ENCODE measurements at places on chromosomes 3 and 15.

DNA sequence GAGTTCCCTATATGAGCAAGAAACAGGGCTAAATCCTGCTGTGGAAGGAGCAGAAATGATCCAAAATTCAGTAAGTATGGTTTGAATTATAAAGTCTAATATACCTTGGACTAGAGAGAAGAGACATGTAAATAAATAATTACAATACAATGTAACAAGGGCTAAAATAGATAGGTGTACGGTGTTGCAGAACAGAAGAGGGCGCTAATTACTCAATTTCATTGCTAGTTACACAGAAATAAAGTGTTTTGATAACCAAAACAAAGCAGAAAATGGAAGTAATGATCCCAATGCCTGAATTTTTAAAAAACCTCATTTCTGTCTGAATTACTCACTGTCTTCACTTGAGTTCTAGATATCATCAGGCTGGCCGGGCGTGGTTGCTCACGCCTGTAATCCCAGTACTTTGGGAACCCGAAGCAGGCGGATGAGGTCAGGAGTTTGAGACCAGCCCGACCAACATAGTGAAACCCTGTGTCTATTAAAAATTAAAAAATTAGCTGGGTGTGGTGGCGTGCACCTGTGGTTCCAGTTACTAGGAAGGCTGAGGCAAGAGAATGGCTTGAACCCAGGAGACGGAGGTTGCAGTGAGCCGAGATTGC is 8.3 kb upstream of the PLCH1 start:
- no peak for DNase-seq

DNA sequence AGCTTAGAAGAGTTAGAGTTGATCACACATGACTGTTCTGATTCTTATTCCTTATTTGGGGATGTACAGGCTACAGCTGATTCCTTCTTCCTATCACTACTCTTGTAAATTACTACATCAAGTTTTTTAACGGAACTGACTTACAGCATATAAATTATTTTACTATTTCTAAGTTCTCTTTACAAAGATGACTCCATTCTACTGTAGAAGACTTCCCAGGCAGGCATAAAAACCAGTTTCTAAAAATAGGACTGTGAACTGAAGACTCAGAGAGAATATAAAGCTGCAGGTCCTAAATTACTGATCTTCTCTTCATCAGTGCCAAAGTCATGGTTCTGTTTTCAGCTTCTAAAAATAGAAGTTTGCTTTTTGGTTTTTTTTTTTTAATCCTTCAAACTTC is 38.9 kb downstream of the ANO10 start:
- DNase-seq: no peak

- DNase-seq: no peak
These were observed 10.3 kb upstream of the ZMAT3 start for GRCh38 chr3:179081885-179082284.

DNA sequence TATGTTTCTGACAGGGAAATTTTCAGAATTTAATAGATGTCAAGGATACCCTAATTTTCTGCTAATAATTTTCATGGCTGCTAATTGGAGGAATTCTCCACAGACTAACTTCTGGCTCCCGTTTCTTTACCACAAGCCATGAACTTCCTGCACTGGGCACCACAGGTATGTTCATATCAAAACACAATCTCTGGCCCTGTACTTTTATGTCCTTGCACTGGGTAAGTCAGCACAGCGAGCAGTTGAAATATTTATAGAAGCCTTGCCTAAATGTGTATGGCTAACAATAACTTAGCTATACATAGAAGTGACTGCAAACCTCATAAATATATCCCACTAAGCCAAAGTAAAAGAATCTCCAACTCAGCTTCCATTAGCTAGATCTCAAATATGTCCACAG is 246.9 kb downstream of the ZIC1 start:
- DNase-seq: no peak

DNA sequence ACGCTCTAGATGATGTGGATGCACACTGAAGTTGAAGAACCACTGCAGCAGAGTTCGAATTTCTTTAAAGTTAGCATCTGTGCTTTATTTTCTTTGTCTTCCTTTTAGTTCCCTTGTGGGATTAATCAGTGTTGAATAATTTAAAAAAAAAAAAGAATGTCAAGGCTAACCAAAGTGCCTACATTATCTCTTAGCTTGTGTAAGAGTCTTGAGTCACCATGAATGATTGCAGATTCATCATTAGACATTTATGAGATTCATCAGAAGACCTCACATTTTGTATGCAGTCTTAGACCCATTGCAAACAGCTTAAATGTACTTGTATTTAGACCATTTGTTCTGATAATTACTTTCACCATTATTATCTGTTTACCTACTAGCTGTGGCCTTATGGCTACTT is 182.2 kb downstream of the FNDC3B start:
- DNase-seq: no peak

DNA sequence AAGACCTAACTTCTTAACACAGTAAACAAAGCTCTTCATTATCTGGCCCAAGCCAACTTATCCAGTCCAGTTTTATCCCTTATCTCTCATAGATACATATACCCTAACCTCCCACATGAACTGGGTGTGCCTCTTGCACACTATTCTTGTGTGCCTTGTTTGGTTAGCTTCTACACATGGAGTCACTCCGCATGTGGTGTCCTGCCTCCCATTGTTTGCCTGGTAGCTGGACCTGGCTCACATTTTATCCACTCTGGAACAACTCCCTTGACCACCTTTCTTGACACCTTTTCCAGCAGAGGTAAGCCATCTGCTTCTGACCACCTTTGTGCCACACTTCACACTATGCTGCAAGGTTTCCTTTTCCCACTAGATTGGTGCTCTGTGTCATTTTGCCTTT is 15.2 kb downstream of the TIPARP start:
- no peak for DNase-seq

DNA sequence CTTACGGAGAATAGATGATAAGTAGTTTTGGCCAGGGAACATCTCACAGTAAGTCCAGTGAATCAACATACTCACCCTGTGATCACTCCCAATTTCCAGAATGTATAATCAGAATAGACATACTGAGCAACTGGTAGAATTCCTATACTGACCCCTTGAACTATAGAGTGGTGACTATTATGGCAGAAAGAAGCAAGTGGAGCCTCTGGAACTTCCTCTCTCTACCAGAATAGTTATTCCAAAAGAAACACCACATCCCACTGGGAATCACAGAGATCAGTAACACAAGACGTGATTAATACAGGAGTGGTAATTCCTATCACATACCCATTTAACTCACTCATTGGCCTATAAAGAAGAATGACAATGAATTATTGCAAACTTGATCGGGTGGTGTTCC is 50.1 kb upstream of the TRIM42 start:
- no peak for DNase-seq
